Islet precursor cell (in vitro differentiated cells): ENCODE measurements at places on chromosomes 6 and 20.

GRCh38 chr20:48722737-48723191, 105.0 kb downstream of the PREX1 start:
- DNase-seq: no peak

DNA sequence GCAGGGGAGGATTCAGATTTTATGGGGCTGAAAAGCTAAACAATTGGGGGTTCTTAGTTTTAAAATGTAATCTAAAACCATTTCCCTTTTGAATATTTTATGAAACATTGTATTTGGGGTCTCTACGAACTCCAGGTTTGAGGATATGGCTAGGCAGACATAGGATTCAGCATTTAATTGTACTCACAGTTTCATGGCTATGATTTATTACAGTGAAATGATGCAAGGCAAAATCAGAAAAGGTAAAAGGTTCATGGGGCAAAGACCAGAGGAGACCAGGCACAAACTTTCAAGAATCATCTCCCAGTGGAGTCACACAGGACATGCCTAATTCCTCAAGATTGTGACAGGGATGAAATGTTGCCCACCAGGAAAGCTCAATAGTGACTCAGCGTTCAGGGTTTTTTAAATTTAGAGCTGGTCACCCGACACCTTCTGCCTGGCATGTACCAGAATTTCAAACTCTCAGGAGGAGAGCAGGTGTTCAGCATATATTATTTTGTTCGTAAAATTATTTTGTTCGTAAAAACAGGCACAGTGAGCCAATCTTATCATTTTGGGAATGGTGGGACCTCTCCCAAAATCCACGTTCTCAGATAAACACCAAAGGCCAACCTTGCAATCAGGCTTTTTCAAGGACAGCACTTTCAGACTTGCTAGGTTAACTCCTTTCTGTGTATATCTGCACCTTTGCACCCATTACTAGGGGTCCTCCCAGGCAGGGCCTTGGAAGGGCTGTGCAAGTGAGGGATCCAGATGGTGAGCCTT, 270.3 kb downstream of the NKAIN2 start:
- DNase-seq: no peak

DNA sequence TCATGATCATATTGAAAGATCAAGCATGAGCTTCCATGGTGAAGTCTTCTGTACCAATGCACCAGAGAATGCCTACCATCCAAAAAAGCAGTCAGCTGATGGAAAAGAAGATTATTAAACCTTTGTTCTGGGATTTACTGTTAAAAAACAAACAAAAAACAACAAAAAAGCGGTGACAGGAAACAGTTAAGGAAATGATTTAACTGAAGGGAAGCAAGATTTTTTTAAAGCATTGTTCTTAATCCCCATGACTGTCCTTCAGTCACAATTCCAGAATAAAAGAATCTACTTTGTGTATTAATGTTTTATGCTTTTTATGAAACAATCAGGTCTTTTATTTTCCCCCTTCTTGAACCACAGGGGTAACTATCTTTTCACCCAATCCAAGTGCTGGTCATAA, 23.9 kb downstream of the FAM162B start:
- DNase-seq: no peak

- DNase-seq: no peak
Measured at GRCh38 chr20:17590245-17590644, 20.4 kb downstream of the DSTN start.

- DNase-seq: no peak
Measured at GRCh38 chr6:106128981-106129781, 43.0 kb downstream of the PRDM1 start.

GRCh38 chr20:15528391-15529111, 1044.7 kb downstream of the KIF16B start:
- no peak for DNase-seq

GRCh38 chr6:152201120-152201519, 393.6 kb downstream of the ESR1 start:
- no peak for DNase-seq

DNA sequence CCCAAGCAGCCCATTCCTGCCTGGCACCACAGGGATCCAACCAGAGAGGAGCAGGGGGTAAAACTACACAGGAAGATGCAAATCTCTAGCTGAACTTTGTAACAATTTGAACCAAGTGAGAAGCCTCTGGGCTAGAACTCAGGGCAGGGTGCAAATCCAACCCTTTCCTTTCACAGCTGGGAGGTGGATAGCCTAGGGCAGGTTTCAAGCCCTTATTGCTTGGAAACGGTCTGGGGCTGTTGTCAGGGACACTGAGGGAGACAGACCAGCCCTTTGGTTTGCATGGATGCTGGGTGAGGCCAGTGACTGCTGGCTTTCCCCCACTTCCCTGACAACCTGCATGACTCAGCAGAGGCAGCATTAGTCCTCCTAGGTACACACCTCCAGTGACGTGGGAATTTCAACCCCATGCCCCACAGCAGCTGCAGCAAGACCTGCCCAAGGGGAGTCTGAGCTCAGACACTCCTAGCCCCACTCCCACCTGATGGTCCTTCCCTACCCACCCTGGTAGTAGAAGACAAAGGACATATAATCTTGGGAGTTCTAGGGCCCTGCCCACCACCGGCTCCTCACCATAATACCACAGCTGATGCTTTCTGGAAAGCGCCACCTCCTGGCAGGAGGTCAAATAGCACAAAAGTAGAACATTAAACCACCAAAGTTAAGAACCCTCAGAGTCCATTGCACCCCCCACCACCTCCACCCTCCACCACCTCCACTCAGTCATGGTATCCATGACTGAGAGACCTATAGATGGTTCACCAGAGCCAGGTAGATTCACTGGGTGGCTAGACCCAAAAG, 797.7 kb upstream of the MAN1A1 start:
- DNase-seq: peak; percentile 54

GRCh38 chr6:142345261-142345660, 43.5 kb downstream of the ADGRG6 start:
- DNase-seq: no peak

DNA sequence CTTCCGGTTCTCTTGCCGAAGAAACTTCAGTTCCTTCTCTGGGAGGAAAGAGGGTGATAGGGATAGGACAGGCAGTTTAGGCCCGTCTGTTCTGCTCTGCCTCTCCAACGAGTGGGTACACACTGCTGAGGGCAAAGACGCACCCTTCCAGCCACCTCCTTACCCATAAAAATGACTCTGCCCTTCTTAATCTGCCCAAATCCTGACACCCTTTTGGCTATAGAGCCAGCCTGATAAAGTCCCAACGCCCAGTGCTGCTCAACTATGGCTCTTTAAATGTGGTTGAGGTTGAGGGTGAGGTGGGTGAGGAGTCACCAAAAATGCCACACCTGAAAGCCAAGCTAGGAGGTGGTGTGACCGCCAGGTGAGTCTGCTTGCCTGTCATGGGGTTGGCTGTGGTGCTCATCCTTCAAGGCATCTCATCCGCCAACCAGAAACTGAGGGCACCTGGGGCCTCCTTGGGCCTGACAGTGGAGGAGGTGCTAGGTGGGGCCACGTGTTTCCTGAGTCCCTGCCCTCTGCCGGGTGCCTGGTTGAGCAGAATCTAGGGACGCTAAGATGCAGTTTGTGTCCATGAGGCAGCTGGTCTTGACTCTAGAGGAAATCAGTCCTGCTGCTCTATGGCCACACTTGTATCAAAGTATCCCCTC, 16.3 kb downstream of the CCDC167 start:
- DNase-seq: no peak

DNA sequence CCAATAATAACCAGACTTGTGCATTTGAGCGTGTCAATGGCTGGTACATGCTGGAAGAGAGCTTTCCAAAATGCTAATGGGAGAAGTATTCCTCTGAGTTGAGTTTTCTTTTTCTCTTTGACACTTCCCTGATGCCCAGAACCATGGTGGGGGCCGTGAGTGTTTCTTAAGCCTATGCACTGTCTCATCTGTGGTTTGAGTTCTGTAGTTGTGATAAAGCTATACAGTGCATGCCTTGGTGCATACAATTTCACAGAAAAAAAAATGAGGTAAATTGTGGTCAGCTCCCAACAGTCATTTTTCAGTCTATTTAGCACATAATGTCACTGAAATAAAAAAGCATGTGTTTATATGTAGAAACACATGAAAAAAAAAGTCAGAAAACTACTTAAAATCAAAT, 204.8 kb downstream of the HDGFL1 start:
- DNase-seq: no peak

DNA sequence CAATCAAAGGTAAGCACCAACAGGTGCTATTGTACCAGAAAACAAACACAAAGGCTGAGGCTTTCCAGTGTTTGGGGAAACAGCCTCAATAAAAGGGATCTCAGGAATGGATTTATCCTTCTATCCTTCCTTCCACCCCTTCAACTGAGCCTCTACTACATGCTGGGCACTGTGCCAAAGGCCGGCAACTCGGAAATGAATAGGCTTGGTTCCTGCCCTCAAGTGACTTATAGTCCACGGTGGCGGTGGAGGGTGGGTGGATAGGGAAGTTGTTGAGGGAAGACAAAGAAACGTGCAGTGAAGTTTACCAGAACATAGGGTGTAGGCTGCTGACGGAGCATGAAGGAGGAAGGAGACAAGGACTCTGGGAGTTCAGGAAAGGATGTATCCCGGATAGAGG, 73.4 kb upstream of the TAB2 start:
- DNase-seq: no peak

GRCh38 chr20:41540459-41540858, 77.7 kb downstream of the CHD6 start:
- no peak for DNase-seq

- no peak for DNase-seq
Measured at GRCh38 chr6:4128748-4129147, 6.6 kb downstream of the ECI2 start.

DNA sequence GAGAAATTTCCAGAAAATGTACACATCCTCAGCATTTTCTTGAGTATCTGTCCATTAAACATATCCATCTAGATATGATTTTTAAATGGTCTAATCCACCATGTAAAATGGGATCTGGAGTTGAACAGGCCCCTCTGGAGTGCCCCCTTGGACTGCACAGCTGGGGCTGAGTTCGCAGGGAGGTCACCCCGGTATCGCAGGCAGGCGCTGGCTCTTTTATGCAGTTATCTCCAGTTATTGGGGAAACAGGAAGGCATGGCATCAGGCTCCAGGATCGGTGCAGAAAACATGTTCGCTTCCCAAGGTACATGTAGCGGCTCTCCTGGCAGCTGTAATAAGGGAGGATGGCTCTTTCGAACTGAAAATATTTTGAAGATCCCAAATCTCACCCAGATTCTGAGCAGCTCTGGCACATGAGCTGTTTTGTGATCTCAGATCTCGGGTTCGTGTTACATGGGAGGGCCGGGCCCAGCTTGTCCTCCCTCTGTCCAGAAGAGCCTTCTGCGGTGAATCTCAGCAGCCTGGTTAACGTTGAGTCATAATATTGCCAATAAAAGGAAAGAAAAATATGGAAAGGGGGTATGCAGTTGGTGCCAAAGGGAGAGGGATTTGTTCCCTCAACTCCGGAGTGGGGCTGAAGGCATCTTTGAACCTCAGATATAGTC, 167.7 kb downstream of the EYA2 start:
- no peak for DNase-seq

DNA sequence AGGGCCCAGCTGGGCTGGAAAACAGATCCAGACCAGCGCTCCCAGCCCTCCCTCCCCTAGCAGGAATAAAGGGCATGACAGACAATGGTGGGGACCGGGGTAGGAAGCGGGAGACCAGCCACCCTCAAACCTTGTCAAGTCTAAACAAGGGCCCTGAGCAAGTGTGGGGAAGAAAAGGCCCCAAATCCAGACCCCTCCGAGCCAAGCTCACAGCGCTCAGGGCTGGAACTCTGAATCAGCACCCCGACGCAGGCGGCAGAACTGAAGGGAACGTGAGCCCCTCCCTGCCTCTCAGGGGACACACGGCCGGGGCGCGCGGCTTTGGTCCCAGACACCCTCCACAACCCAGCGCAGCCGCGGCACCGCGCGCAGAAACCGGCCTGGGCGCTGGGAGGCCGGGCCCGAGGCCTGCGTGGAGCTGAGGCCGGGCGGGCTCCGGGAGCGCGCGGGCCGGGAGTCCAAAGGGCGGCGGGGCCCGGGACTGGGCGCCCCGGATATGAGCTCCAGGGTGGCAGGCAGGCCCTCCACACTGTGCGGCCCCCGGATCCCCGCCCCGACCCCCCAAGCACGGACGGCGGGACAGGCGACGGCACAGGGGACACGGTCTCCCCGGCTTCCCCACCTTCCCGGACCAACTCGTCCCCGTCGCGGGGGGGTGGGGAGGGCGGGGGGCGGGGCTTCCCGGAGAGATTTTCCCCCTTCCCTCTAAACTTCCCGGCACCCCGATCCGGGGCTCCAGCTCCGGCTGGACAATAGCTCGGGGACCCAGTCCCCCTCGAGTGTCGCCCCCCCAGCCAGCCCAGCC, 641 bp downstream of the TEAD3 start:
- DNase-seq: peak; percentile 72

DNA sequence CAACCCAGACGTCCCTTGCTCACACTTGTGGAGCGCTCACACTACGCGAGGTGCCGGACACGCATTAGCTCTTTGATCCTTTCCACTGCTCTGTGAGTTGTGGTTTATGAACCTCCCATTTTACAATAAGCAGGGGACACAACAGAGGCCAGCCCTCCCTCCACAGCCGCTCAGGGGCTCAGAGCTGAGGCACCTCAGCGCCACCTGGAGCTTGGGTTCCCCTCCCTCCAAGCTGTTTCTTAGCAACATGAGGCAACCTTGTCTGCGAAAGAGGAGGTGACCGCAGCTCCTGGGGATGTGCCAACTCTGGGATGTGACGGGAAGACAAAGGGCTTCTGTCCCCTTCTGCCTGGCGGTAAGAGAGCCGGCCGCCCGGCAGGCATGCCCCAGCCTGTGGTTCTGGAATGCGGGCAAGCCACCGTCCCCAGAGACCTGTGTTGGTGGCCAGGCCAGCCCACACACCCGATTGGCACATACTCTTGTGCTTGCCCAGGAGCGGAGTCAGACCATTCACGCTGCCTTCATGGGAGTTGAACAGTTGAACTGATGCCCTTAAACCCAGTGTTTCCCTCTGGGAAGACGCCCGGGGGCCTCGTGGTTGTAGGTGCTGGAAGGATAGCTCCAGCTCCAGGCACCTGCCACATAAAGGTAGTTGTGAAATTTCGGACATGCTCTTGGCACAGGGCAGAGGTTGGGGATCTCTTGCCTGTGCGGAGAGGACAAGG, 44.5 kb downstream of the RBM38 start:
- DNase-seq: no peak

GRCh38 chr6:29509711-29510110, 22.0 kb upstream of the MAS1L start:
- DNase-seq: peak; percentile 27

DNA sequence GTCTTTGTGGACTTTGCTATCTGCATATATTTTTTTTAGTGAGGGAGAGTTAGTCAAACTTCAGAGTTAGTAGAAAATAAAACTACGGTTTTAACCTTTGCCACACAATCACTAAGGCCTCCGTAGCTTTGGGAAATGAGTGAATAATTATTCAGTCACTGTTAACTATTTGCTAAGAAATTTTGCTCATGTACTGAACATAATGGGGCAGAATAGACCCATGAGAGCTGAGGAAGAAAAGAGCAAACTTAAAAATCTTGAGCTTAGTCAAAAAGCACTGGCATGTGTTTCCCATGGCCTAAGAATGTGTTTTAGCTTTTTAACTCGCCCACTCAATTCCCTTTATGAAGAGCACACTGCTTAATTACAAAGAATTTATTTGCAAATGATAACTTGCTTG, 60.4 kb upstream of the SUPT3H start:
- DNase-seq: no peak

- no peak for DNase-seq
Measured at GRCh38 chr6:143195349-143195845, 134.7 kb downstream of the AIG1 start.
